Kidney (tissue), 22 donors: ENCODE measurements at places on chromosomes 6 and 20. TPM values are rescaled to one million over a fixed set of nuclear protein-coding genes. Genes with fewer than 3 reads are reported as not detected.

The GMPR gene
- polyA plus RNA-seq, result 54.5 TPM

The CD24 gene
- 980 TPM for polyA plus RNA-seq

DNA sequence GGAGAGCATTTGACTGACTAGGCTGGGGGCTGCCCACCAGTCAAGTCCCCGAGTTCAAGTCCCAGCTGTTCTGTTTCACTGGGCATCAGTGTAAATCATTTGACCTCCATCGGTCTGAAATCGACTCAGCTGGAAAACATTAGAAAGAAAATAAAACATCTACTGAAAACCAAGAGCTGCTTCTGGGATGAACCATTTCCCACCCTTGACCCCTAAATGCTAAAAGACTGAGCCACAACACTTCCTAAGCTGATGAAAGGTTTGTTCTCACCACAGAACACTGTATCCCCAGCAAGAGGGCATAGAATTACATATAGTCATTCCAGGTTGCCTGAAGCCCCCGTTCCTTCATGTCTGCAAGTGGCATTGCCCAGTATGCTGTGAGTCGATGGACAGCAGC, 237.0 kb upstream of the TAB2 start:
- no peak for DNase-seq

- no peak for DNase-seq
Measured at GRCh38 chr6:108736002-108736361, 112.2 kb upstream of the ARMC2 start.

GRCh38 chr6:43215066-43215465, 14.2 kb downstream of the DNPH1 start:
- DNase-seq, result peak; percentile 15

- no peak for DNase-seq
Measured at GRCh38 chr6:51352506-51353029, 533.9 kb downstream of the TFAP2B start.

GRCh38 chr6:150539568-150539967, 60.1 kb upstream of the PLEKHG1 start:
- DNase-seq, result no peak

DNA sequence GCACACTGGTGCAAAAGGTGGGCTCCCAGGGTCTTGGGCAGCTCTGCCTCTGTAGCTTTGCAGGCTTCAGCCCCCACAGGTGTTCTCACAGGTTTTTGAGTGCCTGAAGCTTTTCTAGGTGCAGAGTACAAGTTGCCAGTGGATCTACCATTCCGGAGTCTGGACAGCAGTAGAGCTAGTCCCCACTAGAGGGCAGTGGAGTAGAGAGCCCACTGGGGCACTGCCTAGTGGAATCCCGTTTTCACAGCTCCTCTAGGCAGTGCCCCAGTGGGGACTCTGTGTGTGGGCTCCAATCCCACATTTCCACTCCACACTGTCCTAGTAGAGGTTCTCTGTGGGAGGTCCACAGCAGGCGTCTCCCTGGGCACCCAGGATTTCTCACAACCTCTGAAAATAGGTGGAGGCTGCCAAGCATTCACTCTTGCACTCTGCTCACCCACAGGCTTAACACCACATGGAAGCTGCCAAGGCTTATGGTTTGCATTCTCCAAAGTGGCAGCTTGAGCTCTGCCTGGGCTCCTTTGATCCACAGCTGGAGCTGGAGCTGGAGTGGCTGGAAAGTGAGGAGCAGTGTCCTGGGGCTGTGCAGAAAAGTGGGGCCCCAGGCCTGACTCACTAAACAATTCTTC, 86.3 kb upstream of the PROKR2 start:
- DNase-seq, result no peak
